ENCODE measurements at places on chromosomes 2 and 18.
A peak's percentile ranks its signal among the peaks of the same experiment; 100 is the strongest.

GRCh38 chr2:12050396-12050795, 304.0 kb downstream of the LPIN1 start:
- DNase-seq = peak; percentile 64

- DNase-seq = peak; percentile 27
Measured at GRCh38 chr2:1995987-1996386, 251.7 kb upstream of the PXDN start.

DNA sequence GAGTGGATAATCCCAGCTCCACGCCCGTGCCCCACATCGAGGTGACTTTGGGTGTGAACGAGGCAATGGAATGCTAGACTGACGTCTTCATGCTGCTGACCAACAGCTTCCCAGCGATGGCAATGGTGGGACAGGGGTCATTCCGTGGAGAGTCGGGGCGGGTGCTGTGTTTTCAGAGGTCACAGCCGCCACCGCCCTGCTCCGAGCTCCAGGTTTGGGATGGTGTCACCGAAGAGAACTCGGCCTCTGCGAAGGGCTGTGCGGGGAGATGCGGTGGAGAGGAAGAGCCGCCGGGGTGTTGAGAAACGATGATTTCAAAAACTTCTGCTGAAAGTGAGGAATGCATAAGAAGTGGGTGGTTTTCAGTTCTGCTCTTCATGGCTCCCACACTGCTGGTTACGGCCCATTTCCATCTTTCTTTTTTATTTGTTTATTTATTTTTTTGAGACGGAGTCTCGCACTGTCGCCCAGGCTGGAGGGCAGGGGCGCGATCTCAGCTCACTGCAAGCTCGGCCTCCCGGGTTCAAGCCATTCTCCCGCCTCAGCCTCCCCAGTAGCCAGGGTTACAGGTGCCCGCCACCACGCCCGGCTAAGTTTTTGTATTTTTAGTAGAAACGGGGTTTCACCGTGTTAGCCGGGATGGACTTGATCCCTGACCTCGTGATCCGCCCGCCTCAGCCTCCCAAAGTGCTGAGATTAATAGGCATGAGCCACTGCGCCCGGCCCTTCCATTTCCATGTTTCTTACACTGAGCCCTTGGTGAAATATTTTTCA, 142.6 kb downstream of the RTP5 start:
- no peak for DNase-seq

DNA sequence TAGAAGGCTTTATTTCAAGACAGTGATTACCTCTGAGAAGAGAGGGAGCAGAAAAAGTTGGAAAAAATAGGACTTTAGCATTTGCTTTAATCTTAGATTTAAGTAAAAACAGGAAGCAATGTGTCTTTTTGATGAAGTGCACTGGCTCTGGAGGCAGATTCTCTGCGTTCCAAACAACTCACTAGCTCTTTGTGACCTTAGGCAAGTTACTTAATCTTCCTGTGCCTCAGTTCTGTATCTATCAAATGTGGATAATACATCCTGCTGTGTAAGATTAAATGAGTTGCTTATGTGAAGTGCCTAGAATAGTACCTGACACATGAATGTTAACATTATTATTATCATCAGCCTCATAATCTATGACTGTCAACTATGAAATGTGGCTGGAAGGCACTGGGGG, 42.3 kb downstream of the RPRD1A start:
- peak; percentile 50 for DNase-seq

- DNase-seq = no peak
Measured at GRCh38 chr2:85111819-85112281, 21.3 kb upstream of the TCF7L1 start.

GRCh38 chr2:140275427-140275826, 1495.2 kb upstream of the NXPH2 start:
- no peak for DNase-seq

DNA sequence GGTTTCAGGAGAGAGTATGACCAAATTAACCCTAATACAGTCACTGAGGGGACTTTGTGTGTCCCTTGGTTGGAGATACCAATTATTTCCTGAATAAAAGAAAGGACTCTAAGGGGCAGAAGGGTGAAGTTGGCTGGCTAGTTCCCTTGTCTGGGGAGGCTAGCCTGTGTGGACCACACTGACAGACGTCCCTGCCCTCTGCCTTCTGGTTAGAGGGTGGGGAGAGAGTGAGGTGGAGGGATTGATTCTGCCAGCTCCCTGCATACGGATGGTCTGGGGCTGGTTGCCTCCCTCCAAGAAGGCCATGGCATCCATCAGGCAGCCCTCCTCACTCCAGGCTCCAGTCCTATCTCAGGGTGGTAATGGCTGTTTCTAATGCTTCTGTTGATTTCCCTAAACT, 37.4 kb upstream of the AFF3 start:
- DNase-seq = no peak

- DNase-seq = no peak
Measured at GRCh38 chr2:42569116-42569711, 782 bp downstream of the MTA3 start.

GRCh38 chr2:167860082-167860481, 387.3 kb downstream of the STK39 start:
- DNase-seq = no peak

GRCh38 chr2:207399301-207399700, 130.5 kb upstream of the CREB1 start:
- DNase-seq = no peak

- no peak for DNase-seq
Measured at GRCh38 chr18:10736984-10737383, 211.2 kb downstream of the NAPG start.

DNA sequence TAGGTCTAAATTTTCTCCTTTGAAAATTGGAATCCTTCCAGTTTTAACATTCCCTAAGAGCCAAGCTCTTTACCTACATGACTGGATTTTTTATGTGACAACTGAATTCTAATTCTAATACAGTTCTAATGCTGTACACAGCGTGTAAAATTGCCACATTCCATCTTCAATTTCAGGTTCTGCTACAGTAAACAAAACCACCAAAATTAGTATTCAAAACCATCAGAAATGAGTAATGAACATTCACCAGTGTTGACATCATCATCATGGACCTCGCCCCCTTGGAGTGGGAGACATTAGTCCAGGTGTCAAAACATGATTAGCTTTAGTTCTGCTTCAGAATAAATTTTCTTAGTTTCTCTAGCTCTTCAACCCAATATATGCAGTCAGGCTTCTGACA, 133.6 kb downstream of the MBD2 start:
- no peak for DNase-seq

GRCh38 chr2:215365184-215365658, 53.4 kb downstream of the ATIC start:
- no peak for DNase-seq

GRCh38 chr2:17830053-17831034, 14.1 kb downstream of the MSGN1 start:
- DNase-seq = peak; percentile 12

DNA sequence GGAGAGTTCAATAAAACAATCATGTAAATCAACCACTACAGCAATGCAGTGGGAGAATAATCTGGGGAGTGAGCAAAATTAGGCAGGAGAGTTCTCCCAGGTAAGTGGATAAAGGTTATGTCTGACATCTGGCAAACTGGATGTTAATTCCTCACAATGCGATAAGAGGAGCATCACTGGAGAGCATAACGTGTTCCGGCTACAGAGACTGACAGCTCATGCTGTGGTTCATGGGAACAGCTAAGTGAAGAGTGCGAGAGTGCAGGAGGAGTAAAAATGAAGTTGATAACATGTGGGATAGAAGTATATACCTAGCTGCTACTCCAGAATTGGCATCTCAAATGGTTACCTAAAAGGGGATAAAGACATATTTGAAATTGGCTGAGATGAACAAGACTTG, 153.2 kb downstream of the LTBP1 start:
- no peak for DNase-seq

DNA sequence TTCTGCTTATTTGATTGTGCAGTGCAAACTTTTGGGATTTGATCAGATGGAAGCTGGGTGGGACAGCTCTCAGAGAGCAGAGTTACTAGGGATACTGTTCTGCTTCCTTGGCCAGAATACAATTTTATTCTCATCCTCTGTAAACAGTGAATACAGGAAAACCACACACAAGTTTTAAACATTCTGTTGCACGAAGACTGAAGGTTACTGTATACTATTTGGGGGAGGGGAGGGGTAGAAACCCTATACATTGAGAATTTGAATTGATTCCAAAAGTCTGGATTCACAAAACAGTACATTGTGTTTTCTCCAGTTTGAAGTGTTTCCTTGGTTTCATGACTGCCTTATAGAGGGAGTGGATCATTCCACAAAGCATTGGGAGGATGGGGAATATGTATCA, 149.9 kb downstream of the SETBP1 start:
- no peak for DNase-seq

DNA sequence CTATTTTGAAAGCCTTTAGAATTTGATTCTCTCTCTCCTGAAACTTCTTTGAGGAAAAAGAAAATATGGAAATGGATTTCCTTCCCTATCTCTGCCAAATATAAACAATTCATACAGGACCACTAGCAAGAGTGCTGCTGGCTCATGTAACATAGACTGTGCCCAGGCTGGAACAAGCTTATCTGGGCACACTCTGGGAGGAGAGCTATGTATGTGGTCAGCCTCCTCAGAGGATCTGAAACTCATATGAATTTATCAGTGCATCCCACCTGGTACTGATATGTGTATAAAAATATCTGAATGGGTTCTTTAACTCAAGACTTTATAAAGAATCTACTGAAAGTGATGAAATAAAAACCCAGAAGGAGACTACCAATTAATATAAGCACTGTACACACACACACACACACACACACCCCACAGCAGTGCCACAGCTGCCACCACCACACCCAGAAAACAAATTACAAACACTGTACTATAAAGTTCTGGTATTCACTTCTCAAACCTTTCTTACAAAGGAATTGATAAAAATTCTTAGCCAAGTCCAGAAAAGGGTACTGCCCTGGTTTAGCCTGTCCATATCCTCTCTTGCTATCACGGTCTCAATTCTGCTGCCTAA, 115.6 kb downstream of the IRS1 start:
- DNase-seq = no peak

- no peak for DNase-seq
Measured at GRCh38 chr2:190477661-190478454, 56.7 kb downstream of the NEMP2 start.

GRCh38 chr2:24984912-24985311, 13.2 kb upstream of the DNAJC27 start:
- DNase-seq = no peak

DNA sequence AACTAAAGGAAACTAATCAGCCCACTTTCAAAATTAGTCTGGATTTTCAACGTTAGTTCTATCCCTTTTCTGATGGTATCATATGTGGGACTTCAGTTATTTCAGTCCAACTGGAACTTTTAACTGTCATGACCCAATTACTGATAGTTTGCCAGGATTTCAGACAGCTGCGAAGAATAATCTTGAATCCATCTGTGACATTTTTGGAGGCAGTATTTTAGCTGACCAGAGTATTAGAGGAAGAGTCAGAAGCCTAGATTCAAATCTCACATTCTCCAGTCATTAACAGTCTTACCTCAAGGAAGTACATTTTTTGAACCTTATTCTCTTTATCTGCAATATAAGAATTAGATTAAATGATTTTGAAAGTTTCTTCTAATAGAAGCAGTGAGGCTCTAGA, 81.3 kb downstream of the PTRHD1 start:
- no peak for DNase-seq

DNA sequence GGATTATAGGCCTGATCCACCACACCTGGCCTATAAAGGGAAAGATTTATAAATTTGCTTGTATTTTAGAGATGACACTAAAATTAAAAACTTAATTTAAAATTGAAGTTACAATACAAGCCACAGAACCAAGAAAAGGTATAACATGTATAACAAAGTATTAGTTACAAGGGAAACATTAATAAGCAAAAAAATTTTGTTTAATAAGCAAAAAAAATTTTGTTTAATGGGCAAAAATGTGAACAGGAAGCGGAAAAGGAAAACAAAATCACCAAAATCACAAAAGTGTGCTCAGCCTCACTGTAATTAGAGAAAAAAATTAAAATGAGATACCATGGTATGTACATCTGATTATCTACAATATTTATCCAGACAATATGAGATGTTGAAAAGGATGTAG, 15.9 kb upstream of the NDUFV2 start:
- no peak for DNase-seq

DNA sequence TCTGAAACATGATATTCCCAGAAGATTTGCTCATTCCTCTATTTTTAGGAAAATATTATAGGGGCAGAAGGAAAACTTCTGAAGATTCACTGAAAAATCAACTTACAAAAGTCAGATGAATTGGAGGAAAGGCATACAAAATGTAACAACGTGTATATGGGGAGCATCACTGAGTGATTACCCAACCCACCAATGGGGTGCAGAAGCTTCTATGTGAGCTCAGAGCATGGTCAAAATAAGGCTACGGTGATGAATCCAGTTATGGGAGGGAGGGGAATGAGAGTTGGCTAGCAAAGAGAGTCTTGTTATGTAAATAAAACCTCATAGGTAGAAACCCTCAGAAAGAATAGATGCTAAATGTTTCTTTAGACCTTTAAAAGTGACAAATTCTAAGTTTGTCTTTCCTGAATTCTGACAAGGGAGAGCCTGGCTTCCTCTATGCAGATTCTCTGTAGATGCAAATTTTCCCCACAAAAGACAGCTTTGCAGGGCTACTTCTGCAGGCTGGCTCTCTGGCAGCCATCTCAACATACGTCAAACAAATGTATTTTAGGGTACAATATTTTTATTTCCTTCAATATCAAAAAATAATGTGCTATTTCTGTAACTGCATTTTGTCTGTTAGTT, 171.4 kb upstream of the NDUFV2 start:
- no peak for DNase-seq

DNA sequence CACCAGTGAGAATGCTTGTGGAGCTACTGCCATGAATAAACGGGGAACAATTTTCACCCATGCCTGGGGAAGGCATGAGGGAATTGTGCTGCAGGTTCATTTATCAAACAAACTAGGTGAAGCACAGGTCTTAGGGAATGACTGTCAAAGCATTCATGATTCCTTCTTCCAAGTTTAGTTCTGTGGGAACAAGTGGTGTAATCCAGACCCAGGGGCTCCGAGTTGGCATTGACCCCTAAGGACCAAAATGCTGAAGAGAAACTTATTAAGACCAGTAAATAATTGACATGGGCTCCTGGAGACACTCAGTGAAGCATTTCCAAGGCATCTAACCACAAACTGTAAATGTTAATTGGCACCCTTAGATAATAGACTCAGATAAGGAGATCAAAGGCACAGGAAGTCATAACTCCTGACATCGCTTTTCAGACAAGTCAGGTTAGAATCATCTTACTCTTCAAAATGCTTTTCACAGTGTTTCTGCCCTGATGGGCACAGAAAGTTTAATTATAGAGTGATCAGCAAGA, 96.9 kb downstream of the SPP2 start:
- DNase-seq = no peak

DNA sequence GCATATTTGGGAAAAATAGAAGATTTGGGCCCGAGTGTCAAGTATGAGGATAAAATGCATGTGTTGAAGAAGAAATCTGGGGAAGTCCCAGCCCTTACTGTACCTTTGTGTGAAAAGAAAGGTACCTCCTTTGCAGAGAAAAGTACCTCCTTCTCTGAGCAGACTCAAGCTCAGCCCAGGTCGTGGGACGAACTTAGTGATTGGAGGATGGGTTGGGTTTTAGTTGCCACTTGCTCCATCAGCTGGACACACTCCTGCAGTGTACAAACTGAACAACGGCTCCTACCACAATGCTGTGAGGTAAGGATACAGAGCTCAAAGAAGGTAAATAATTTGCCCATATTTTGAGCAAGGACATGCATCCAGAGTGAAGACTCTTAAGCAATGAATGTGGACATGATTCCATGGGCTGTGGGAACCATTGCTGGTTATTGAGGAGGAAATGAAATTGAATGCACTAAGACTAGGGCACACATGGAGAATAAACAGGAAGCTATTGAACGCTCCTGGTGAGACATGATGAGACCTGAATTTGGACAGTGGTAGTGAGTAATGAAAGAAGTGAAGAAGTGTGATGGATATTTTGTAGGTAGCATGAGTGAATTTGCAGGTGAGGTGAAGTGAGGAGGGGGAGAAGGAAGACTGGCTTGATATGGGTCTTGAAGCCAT, 49.8 kb upstream of the IL1RL1 start:
- no peak for DNase-seq

All from BJ (cell line).